ENCODE measurements at places on chromosomes 11 and 22.

DNA sequence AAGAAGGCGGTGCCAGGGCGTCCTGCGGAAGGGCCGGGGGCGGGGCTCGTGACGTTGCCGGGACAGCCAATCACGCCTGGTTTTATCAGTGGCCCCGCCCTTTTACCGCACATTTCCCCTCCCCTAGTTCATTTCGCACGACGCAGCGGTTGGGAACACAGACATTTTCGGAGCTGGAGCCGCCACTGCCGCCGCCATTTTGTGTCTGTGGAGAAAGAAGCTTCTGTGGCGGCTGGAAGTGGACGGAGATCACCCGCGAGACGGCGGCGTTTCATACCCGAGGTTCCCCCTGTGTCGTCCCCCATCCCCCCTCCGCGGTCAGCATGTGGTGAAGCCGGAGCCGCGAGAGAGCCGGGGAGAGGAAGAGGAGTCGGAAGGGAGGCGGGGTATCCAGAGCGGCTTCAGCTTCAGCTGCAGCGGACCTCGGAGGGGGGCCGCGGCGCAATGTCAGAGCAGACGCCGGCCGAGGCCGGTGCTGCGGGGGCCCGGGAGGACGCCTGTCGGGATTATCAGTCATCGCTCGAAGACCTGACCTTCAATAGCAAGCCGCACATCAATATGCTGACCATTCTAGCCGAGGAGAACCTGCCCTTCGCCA is at the start of gene PCF11:
TSS of gene PCF11 (plus strand) at position 136 of the 598 bp plus-strand sequence. CDS start at position 445, 309 bp downstream.
- DNase-seq: peak; percentile 93

- DNase-seq: no peak
Measured at GRCh38 chr11:78732246-78732645, 157.6 kb upstream of the NARS2 start.

DNA sequence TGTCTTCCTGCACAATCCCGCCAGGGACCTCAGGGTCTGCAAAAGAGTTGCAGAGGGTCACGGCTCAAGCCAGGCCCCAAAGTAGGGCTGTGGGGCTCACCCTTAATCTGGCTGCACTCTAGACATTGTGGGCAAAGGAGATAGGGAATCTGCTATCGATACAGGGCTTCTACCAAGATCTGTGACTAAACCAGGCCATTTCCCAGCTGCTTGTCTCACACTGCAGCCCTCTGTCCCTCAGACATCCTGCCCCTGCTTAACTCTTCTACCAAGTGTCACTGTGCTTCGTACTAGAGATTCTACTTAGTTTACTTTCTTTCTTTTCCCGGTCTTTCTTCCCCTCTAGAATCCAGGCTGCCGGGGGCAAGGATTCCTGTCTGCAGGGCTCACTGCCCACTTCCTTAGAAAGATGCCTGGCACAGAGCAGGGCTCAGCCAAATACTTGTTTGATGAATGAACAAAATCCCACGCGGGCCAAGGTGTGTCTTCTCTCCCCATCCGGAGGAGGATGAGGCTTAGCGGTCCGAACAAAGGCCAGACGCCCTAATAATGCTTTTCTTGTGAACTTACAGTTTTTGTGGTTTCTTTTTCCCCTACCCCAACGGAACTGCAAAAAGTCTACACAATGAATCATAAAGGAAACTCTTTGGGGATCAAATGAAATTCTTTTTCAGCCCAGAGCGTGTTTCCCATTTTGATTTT is 61.3 kb upstream of the ANO1 start:
- no peak for DNase-seq

- no peak for DNase-seq
Measured at GRCh38 chr11:11463405-11463804, 110.4 kb upstream of the CSNK2A3 start.

DNA sequence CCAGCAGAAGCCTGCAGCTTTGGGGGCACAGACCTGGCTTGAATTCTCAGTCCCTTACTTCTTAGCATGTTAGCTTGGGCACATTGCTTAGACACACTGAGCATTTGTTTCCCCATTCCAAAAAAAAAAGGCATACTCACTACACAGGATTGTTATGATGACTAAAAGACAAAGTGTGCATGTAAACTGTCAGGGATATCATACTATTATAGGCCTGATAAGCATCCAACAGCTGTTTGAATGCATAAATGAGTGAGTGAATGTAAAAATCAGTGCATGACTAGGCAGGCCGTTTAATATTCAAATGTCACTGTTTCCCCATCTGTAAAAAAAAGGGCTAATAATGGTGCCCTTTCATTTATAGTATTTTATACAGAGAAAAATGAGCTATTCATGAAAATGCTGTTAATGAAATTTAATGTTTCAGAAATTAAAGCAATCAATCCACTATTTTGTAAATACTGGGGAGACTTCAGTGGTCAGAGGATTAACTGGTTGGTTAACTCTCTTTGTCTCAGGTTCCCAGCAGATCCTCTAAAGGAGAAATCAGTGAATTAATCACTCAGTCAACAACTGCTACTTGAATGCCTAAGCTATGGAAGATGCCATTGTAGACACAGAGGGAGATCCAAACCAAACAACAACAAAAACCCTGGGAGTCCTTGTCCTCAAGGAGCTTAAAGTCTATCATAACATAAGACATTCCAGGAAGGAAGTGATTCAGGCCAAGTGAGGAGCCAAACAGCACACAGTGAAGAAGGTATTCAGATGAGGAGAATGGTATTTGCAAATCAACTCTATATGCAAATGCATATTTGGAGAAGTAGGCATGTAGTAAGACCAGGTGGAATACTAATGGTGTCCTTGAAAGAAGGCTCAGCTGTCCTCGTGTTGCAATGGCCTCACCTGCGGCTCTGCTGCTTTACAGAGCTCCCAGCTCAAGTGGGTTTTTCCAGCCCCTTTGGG is 26.8 kb downstream of the BARX2 start:
- DNase-seq: no peak

GRCh38 chr11:20488352-20488751 is 100.8 kb downstream of the PRMT3 start:
- no peak for DNase-seq

- no peak for DNase-seq
Measured at GRCh38 chr11:106983261-106983660, 35.0 kb downstream of the GUCY1A2 start.

GRCh38 chr11:103079833-103080232 is 12.1 kb downstream of the DCUN1D5 start:
- no peak for DNase-seq

DNA sequence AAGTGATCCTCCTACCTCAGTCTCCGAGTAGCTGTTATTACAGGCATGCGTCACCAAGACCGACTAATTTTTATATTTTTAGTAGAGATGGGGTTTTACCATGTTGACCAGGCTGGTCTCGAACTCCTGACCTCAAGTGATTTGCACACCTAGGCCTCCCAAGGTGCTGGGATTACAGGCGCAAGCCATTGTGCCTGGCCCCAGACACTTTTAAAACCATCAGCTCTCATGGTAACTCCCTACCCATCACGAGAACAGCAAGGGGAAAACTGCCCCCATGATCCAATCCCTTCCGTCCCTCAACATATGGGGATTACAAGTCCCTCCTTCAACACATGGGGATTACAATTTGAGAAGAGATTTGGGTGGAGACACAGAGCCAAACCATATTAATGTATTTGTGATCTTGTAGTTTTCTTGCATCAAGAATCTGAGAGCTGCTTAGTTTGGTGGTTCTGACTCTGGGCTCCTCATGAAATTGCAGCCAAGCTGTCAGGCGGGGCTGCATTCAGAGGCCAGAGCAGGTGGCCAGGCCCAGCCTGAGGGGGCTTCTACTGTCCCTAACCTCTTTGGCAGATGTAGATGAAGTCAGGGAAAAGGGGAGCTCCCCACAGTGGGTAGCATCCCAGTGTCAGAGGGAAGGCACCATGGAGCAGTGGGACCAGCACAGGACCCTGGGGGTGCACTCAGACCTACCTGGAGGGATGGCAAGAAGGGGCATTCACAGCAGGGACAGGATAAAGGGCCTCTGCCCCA is 31.2 kb upstream of the PRAME start:
- no peak for DNase-seq

- DNase-seq: no peak
Measured at GRCh38 chr11:24155792-24156191, 341.1 kb upstream of the LUZP2 start.

DNA sequence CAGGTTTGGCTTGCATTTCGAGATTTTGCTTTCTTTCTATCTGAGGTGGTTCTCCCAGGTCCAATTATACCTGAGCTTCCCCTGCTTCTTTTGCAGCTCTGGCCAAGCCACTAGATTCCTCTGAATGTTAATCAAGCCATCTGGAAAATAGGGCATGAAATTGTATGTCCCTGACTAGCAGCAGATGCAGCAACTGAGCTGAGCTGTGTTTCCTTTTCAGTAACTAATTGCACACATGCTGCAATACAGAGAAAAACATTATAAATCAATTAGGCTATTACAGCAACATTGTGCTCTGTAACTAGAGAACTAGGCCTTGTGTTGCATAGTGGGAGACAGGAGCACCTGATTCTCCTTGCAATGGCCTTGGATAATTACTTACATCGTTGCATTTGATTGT is 408.3 kb downstream of the ETS1 start:
- no peak for DNase-seq
